ENCODE measurements at places on chromosomes 5 and 9.

GRCh38 chr5:150167908-150168307, 1.3 kb downstream of the CDX1 start:
- no peak for DNase-seq

- DNase-seq = no peak
These were observed 1.7 kb downstream of the EPB41L4B start for GRCh38 chr9:109319017-109319625.

DNA sequence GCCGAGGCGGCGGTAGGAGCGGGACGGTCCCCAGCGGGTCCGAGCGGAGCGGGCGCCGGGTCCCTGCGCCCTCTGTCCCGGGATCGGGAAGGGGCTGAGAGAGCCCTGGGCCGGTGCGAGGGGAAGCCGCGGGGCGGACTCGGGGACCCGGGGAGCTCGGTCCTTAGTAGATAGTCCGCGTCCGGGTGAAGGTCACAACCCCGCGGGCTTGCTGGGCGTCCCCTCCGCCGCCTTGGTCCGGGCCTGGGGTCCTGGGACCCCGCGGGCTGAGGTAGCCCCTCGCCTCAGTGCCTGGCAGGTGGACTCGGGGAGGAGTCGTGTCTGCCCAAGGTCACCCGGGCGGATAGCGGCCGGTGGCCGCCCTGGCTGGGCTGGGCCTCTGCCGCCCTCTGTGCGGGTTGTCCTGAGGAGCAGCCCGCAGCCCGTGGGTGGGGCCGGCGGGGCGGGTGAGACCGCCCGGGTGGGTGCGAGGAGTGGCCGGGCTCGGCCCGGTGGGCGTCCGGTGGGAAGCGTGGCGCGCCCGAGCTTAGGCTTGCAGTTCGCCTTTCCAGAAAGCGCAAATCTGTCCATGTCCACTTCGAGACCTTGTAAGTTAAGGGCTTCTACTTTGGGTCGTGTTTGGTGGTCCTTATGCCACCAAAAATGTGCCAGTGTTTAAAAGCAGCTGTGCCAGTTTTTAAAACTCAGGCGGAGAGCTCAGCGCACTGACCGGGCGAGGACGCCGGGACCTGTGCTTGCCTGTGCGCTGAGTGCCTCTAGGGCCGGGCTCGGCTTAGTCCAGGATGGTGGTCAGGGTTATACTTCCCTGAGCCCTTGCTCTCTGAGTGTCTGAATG, 554 bp downstream of the SDHA start:
- no peak for DNase-seq

DNA sequence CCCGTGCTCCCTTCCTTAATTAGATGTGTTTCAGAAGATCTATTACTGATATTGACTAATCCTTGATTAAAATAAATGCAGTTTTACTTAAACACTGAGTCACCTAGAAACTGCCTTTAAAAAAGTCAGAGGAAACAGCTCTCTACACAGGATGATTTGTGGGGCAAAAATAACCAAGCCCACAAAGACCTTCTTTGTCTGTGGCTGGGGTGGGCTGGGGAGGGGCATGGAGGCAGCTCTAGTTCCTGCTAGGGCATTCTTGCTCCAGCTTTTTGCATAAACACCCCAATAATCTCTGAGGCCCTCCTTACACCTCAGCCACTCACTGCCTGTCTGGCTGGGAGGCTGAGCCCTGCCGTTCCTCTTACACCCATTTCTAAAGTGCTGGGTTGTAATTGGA, 227.6 kb upstream of the DAP start:
- DNase-seq = no peak

DNA sequence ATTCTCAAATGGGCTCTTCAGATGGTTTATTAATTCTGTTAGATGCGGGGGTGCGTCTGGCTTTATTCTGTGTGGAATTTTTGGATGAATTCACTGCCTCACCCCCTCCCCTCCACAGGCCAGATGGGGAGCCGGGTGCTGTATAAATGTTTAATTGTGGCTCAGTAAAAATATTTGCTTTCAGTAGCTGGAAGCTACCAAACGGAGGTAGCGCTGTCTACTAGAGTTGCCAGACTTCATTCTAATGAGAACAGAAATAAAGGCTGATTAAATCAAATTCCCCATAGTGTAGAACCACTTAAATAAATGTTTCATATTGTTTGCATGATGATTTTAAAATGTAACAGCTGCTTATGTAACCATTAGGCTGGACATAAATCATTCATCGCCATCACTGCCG, 34.5 kb upstream of the KCNMB1 start:
- no peak for DNase-seq

DNA sequence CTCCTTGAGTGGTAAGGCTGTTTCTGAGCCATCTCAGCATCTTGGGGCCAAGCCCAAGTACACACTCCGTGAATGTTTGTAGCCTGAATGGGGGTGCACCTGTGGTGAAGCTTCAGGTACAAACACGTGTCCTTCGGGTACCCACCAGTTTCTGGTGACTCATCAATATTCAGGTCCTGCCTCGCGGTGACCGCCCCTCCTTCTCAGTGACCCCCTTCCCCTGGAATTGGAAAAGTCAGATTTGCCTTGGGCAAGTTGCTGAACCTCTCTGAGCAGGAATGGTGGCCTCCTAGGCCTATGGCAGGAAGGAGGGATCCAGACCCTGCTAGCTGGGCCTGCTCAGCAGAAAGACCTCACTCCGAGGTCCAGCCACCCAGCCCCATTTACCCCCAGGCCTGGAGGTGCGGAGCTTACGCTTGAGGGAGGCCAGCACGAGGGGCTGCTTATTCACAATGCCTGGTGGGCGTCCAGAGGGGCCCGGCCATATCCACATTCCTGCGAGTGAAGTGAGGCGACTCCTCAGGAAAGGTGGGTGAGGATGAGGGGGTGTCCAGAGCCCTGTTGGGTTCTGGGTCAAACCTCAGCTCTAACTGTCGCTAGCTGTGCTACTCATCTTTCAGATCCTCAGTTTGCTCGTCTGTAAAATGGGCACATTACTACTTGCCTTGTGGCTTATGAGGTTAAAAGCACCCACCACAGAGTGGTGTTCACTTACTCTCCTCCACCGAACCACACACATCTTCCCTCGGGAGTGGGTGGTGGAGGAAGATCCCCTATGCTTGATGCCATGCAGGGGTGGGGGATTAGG, 7.0 kb downstream of the ADGRD2 start:
- DNase-seq = no peak
